ENCODE measurements at places on chromosomes 2 and 18.

- DNase-seq = no peak
These were observed 340.4 kb upstream of the MMADHC start for GRCh38 chr2:149928011-149928410.

DNA sequence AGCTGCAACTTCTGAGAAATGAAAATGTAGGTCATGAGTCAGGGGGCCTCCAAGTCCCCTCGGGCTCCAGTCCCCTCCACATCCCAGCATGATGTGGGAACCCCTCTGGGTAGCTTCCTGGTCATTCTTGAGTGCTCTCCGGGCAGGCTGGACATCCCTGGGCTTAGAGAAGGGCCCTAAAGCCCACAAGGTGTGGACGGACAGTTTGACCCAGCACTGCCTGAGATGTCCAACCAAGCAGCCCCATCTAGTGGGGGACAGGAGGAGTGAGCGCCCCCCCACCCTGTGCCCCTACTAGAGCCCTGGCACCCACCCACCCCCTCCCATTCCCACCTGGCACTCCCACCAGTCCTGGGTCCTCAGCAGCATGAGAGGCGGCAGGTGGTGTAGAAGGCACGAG lies 46.0 kb downstream of the CYP27C1 start:
- DNase-seq = no peak

DNA sequence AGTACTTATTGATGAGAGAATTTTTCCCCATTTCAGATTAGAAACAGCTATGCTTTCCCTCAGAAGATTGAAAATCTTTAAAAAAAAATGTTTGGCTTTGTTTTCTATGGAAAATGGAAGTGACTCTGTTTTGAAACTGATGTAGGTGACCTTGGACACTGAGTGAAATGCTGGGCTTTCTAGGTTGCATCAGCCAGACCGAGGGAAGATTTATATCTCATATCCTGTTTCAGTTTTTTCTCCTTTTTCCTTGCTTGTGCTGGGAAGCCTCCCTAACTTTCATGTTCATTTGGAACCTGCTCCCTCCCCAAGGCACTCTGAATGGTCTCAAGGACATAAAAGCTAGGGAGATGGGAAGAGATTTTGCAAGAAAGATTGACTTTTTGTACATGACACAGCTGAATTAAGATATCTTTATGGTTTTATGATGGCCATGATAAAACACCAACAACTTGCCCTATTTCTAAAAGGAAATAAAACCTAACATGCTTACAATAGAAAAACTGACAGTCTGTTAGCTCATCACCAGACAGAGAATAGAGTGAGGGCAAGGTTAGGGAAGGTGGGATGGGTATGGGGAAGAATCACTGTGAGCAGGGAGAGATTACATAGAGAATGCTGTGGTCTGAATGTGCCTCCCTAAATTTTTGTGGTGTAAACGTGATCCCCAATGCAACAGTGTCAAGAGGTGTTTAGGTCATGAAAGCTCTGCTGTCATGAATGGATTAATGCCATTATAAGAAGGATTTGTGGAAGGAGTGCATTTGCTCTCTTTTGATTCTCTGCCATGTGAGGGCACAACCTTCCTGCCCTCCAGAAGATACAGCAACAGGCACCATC lies 249.7 kb downstream of the TPGS2 start:
- DNase-seq = no peak

DNA sequence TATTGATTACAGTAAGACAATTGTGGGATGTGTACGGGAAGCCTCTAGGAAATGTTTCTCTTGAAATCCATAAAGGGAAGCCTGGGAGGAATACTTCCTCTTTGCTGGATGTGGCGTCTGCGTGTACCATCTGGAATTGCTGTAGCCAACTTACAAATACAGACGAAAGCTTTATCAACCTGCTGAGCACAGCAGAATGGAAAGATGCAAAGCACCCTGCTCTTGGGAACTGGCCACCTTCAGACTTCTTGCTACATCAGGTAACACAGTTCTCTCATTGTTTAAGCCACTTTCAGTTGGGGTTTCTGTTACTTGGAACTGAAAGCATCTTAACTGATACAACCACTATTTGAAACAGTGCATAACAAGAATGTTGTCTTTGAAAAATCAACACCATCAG lies 213.8 kb downstream of the HRH4 start:
- DNase-seq = no peak

DNA sequence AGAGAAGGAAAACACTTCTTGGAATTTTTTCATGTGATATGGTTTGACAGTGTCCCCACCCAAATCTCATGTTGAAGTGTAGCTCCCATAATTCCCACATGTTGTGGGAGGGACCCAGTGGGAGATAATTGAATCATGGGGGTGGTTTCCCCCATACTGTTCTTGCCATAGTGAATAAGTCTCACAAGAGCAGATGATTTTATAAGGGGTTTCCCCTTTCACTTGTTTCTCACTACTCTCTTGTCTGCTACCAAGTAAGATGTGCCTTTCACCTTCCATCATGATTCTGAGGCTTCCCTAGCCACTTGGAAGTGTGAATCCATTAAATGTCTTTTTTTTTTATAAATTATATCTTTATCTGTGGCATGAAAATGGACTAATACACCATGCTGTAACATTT lies 250.7 kb downstream of the LPIN1 start:
- DNase-seq = no peak

GRCh38 chr2:216429428-216429827 lies 17.1 kb downstream of the SMARCAL1 start:
- DNase-seq = no peak

DNA sequence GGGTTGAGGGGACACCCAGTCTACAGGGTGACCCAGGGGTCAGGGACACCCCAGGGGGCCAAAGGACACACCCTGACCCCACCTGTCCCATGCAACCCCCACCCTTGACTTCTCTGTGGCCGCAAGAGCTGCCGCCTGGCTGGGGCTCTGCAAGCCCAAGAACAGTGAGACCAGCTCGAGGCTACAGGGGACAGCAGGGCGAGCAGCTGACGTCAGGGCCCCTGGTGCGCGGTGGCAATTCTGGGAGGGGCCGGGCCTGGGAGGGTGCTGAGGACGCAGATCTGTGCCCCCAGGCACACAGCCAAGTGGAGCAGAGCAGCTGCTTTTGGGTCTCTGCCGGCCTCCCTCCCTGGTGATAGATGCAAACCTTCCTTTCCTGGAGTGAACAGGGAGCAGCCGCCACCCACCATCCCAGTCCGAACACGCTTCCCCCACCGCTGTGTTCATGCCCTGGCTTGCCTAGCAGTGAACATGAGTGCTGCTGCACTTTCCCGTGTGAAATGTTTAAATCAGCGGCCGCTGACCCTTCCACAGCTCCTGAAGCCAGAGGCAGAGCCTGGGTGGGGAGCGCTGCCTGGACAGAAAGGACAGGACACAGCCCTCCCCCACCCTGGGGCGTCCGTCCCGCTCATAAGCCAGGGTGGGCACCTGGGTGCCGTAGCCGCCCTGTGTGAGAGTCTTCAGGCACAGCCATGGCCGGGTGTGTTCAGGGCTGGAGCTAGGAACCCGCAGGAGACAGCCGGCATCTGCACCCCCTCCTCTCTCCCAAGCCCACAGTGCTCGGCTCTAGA lies 46.9 kb downstream of the SLC66A2 start:
- no peak for DNase-seq

GRCh38 chr2:41847744-41848441 lies 199.9 kb upstream of the PKDCC start:
- no peak for DNase-seq

GRCh38 chr2:117979911-117980701 lies 33.8 kb downstream of the CCDC93 start:
- DNase-seq = no peak

GRCh38 chr2:98241592-98241991 lies 104.7 kb upstream of the CNGA3 start:
- DNase-seq = no peak

GRCh38 chr18:39371996-39372395 lies 1806.4 kb upstream of the CELF4 start:
- no peak for DNase-seq

DNA sequence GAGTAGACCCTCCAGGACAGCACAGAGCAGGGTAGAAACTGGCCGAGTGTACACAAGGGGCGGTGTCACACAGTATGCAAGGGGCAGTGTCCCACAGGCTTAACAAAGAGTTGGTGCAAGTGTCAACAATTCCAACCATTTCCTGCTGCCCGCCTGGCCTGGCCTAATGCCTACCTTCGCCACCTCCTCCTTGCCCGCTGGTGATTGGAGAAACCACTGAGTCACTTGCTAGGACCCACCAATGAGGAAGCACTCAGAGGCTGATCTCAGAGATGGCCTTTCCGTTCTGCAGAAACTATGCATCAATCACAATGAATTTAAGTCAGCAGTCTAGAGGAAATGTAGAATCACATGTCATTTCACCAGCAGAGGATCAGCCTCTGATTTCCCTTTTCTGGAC lies 263.3 kb upstream of the PKDCC start:
- no peak for DNase-seq

GRCh38 chr18:13266218-13267100 lies 47.9 kb downstream of the LDLRAD4 start:
- DNase-seq = no peak

- no peak for DNase-seq
These were observed 296.5 kb downstream of the DCC start for GRCh38 chr18:52636536-52636935.

DNA sequence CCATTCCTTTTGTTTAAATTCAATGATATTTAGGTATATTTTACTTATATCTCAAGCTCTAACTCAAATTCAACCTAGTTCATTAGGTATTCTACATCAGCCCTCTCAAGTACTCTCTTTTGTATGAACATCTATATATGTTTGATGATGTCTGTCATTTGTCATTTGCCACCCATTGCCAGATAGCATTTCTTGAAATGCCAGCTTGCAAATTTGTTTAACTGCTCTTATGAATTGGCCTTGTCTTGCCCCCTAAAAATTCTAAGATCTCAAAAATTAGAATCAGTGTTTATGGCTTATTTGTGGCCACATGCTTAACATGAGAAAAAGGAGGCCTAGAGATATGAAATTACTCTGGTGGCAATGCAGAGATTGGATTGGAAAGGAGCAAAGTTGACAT lies 1140.3 kb upstream of the DDX18 start:
- DNase-seq = no peak

- no peak for DNase-seq
These were observed 4.5 kb upstream of the MYOM1 start for GRCh38 chr18:3224223-3224622.

GRCh38 chr18:64134044-64134747 lies 14.7 kb downstream of the LINC00305 start:
- no peak for DNase-seq

- DNase-seq = no peak
These were observed 72.2 kb upstream of the BARD1 start for GRCh38 chr2:214881647-214882202.

GRCh38 chr2:160583146-160583535 lies 89.5 kb upstream of the RBMS1 start:
- no peak for DNase-seq

DNA sequence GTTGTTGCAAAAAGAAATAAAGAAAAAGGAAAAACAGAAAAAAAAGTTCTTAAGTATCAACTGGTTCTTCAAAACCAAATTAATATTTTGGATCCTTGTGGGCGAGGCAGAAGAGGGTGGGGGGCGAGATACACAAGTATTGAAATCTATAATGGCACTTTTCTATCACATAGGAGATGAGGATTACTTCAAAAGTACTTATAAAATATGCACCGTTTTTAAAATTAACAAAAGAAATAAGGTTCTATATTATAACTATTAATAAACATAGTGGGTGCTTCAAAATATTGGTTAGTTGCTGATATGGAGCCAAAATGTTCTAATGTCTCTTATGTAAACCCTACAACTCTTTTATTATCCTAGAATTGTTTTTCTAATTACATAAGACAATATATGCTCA lies 2.1 kb downstream of the FECH start:
- no peak for DNase-seq

GRCh38 chr2:186714611-186715010 lies 20.8 kb downstream of the FAM171B start:
- DNase-seq = no peak

DNA sequence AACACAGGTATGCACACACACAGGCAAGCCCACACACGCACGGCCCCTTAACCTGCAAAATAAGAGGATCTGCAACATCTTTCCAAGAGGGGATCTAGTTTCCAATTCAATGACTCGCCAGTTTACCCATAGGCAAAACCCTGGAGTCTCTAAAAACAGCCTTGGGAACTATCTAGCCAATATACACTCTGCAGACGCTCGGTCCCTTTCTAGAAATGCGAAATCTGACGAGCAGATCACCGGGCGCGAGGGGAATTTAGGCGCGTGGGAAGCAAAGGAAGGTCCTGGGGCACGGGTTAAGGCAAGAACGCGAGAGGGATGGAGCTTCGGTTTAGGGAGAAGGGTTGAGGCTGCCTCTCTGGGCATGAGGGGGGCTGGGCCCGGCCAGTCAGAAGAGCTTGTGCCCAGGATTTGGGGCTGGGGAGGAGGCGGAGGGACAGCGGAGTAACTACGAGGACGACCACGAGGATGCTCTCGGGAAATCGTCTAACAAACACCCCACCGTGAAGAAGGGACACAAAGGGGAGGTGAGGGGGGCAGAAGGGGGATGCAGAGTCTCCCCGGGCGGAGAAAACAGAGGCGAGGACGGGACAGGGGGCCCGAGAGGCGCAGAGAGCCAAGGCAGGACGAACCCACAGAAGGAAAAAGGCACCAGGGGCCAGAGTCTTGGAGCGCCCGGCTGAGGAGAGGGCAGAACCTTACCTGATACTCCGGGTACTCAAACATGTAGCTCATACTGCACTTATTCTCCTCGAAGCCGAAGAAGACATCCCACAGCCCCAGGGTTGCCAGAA lies 542 bp downstream of the PGAP1 start:
- DNase-seq = no peak

GRCh38 chr2:40458271-40458794 lies 6.4 kb upstream of the SLC8A1 start:
- DNase-seq = no peak

GRCh38 chr2:154452906-154453493 lies 245.5 kb upstream of the KCNJ3 start:
- no peak for DNase-seq

- peak; percentile 36 for DNase-seq
These were observed 47.6 kb upstream of the IL1R1 start for GRCh38 chr2:102094917-102095316.

DNA sequence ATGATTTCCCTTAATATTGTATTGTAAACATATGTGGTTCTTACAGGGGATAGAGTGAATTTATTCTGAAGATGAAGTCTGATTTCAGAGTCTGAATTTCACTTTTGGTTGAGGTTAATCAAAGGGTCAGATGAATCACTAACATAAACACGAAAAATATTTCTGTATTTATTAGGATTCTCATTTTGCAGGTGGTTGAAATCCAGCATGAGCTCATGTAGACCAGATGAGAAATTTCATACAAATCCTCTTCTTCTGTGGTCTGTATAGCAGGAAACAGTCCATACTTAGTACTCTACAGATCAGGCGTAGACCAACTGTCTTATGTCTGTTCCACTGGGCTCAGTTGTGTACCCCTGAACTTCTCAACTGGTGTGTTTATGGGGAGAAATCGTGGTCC lies 157.8 kb downstream of the BABAM2 start:
- no peak for DNase-seq

- DNase-seq = no peak
These were observed 10.4 kb downstream of the RNF152 start for GRCh38 chr18:61882296-61883004.

- DNase-seq = no peak
These were observed 262.7 kb upstream of the SPHKAP start for GRCh38 chr2:228444161-228444560.

- no peak for DNase-seq
These were observed 10.9 kb downstream of the NHEJ1 start for GRCh38 chr2:219149667-219150066.

GRCh38 chr2:168583064-168583709 lies 127.1 kb downstream of the CERS6 start:
- no peak for DNase-seq

All from activated CD4-positive, alpha-beta T cell treated with anti-CD3 and anti-CD28 coated beads for 24 hours (primary cell).